Stimulated activated CD4-positive, alpha-beta T cell treated with anti-CD3 and anti-CD28 coated beads, Interleukin-4, amount 100 ng/mL, for 4 hours (primary cell): ENCODE measurements at places on chromosomes 7 and 10.

GRCh38 chr10:89241026-89241425, 10.5 kb downstream of the LIPA start:
- no peak for DNase-seq

- DNase-seq = no peak
Observed at GRCh38 chr10:43230101-43230908, 36.6 kb downstream of the RASGEF1A start.

- no peak for DNase-seq
Observed at GRCh38 chr7:87715545-87715944, 87.3 kb downstream of the RUNDC3B start.

GRCh38 chr10:28858646-28859045, 181.3 kb downstream of the BAMBI start:
- DNase-seq = no peak

GRCh38 chr10:33631991-33632390, 297.5 kb upstream of the NRP1 start:
- DNase-seq = no peak

DNA sequence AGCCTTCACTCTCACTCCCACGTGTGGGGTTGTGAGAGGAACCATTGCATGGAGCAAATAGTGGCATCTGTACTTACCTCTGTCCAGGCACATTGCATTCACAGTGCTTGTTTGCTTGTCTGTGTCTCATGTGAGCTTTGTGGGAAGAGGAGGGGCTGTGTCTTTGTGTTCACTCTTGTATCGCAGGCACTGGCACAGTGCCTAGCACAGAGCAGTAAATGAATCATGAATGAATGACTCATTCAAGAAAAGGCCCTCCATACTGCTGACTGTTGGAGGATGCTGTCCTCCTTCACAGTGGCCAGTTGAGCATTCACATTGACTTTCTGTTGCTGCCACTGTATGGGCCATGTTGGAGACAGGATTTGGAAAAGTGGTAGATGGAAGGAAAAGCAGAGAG, 125.3 kb downstream of the SORCS3 start:
- DNase-seq = no peak

DNA sequence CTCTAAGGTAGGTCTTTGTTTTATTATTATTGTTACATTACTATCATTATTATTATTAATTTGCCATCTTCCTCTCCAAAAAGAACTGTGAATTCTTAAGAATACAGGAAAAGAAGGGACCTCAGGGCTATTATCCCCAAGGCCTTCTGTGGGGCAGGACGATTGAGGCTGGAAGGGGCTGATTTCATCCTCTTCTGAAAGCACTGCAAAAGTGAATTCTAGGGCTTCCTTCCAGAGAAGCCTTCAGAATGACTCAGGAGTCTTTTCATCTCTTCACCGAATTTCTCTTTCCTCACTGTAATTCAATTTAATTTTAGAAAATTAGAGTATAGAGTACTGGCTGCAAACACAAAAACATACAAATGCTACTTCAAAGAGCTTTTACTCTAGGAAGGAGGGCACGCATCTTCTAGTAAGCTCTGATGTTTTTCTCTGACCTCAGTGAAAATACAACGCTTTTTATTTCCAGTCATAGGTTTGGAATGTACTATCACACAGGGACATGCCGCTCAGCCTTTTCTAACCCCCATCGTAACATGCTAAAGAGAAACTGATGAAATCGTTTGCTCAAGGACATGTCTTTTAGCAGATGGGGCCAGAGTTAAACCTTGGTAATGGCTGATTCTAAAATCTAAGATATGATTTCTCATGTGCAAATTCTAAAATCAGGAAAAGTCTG, 280.2 kb upstream of the PITRM1 start:
- no peak for DNase-seq

GRCh38 chr10:12568391-12569009, 219.2 kb downstream of the CAMK1D start:
- DNase-seq = no peak

DNA sequence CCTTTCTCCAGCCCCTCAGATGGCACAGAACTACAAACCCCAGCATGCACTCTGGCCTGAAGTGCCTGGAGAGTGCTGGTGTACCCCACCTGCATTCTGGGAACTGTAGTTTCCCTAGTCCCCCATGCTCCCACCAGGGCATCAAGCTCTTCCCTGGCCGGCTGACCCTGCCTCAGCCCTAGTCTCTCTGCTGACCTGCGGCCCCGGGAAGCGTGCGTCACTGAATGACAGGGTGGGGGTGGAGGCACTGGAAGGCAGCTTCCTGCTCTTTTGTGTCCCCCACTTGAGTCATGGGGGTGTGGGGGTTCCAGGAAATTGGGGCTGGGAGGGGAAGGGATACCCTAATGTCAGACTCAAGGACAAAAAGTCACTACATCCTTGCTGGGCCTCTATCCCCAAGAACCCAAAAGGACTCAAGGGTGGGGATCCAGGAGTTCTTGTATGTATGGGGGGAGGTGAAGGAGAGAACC, 2.1 kb downstream of the NOS3 start:
- no peak for DNase-seq

- DNase-seq = no peak
Observed at GRCh38 chr10:89062861-89063260, 72.3 kb downstream of the FAS start.

DNA sequence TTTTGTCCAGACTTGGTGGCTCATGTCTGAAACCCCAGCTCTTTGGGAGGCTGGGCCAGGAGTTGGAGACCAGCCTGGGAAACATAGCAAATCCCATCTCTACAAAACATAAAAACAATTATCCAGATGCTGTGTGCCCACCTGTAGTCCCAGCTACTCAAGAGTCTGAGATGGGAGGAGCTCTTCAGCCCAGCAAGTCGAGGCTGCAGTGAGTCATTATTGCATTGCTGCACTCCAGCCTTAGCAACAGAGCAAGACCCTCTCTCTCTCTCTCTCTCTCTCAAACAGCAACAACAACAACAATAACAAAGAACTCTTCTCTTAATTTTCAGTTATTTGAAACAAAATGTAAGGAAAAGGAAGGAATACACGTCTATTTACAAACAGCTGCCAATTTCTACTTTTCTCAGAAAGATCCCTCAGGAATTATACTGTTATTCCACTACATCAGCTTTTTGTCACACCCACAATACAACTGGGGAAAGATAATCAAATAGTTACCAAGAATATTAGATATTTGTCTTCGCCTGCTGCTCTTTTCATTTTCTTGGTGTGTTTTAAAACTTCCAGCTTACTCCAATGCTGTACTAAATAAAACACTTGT, 5.1 kb upstream of the TSPAN12 start:
- no peak for DNase-seq

DNA sequence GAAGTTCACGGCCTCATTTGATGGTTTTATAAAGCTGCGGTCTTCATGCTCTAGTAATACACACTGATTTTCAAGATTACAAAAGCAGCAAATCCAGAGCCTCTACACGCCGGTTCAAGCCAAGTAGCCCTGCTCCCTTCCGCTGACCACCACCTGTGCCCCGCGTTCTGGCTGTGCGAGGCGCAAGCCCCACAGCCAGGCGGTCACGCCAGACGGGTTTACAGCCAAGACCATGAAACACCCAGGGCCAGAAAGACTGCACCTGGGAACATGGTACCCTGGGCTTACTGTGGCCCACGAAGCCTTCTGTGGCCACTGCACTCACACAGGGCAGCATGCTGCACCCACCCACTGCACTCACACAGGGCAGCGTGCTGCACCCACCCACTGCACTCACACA, 33.6 kb downstream of the GPER1 start:
- no peak for DNase-seq

GRCh38 chr7:28364082-28364481, 48.2 kb upstream of the CREB5 start:
- DNase-seq = no peak

GRCh38 chr7:15345216-15345615, 216.6 kb downstream of the AGMO start:
- no peak for DNase-seq

DNA sequence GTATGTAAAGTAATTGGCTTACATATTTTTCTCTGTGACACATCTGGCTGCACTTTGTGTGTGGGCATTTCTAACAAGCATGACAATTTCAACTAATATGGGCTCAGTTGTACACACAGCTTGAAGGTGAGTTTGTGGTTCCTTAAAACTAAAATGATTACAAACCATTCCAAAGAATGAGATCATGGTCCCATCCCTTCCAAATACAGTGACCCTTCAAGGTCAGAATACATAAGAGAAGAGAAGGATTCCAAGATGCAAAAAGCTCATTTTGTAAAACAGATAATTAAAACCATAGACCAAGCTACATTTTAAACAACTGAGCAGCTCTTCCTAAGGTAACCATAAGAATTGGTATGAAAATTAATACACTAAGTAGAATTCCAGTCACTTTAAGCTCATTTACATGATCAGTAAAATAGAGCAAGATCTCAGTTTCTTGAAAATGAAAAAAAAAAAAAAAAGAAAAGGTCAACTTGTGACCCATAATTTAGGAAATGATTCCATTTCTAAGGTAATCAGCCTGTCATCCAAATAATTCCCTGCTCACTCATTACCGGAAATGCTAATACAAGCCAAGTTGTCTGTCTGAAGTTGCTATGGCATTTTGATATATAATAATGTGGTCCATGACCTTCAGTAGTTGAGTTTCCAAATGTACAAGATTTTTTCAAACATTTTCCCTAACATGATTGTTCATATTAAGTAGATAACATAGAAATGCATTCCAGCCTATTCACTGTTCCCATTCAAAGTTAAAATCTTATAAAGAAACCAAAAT, 688.5 kb downstream of the PARD3 start:
- no peak for DNase-seq

- no peak for DNase-seq
Observed at GRCh38 chr7:69398986-69399385, 199.3 kb upstream of the AUTS2 start.

- DNase-seq = no peak
Observed at GRCh38 chr7:42125321-42125720, 111.7 kb downstream of the GLI3 start.
